ENCODE measurements at places on chromosomes 13 and 19. TPM values are rescaled to one million over a fixed set of nuclear protein-coding genes. Genes with fewer than 3 reads are reported as not detected.

GRCh38 chr19:48558018-48558684 lies 6.2 kb downstream of the SULT2B1 start:
- peaks cover 1% of the 10 kb centered on the region for H3K27me3 ChIP-seq
- peak; percentile 94 for DNase-seq
- H3K4me3 ChIP-seq: no peak overlapping the region
- peaks cover 4% of the 10 kb centered on the region for H3K4me1 ChIP-seq
- peak overlapping the region; percentile 34 for H3K27ac ChIP-seq
- H3K36me3 ChIP-seq: no peaks in the 10 kb centered on the region

DNA sequence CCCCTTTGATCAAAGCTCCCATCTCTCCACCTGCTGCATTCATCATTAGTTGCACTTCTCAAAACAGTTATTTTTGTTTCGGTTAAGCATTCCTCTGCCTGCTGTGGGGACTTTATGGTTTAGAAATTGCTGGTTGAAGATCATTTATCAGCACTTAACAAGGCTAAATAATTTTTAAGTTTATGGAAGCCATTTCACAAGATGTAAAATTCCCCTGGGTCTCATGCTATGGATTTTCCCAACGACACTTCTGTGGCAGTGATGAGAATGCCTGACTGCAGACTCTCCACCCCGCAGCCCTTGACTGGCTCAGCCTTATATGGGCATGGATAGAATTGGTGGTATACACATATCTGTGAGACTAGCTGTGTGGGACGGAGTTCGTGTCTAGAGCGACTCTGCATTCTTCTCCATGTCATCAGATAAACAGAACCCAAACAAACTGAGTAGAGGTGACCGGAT lies 52.8 kb downstream of the COL4A2 start:
- H3K36me3 ChIP-seq: no peaks in the 10 kb centered on the region
- H3K4me3 ChIP-seq: no peak overlapping the region
- no peak for DNase-seq
- peaks cover 30% of the 10 kb centered on the region for H3K4me1 ChIP-seq
- H3K27me3 ChIP-seq: no peaks in the 10 kb centered on the region

Gene SLC15A1
- 56.3 TPM for total RNA-seq

DNA sequence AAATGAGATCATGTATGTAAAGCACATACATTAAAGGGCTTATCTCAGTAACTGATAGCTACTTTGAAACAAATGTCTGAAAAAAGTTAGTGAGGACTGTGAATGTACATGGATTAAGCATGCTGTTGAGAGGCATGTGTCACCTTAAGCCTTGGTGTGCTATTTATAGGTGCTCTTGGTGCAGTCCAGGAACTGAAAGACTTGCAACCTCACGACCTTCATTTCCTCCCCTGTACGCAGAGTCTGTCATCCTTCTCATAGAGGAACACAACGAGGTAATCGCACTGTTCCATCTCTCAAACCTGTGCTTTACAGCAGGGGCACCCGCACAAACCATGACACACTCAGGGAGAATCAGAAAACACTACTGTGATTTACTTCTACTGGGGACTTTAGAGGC lies 65.6 kb downstream of the UFM1 start:
- H3K36me3 ChIP-seq: no peaks in the 10 kb centered on the region
- no peak overlapping the region for H3K4me3 ChIP-seq
- H3K27ac ChIP-seq: no peak overlapping the region
- peak; percentile 8 for DNase-seq
- no peaks in the 10 kb centered on the region for H3K4me1 ChIP-seq

- no peak overlapping the region for H3K4me3 ChIP-seq
- H3K27me3 ChIP-seq: no peaks in the 10 kb centered on the region
- DNase-seq: no peak
- H3K27ac ChIP-seq: no peak overlapping the region
- no peaks in the 10 kb centered on the region for H3K4me1 ChIP-seq
These were observed 482.3 kb upstream of the ZNF507 start for GRCh38 chr19:31863122-31863521.

- H3K4me3 ChIP-seq: no peak overlapping the region
- peaks cover 29% of the 10 kb centered on the region for H3K27me3 ChIP-seq
- no peaks in the 10 kb centered on the region for H3K36me3 ChIP-seq
- H3K4me1 ChIP-seq: no peaks in the 10 kb centered on the region
- DNase-seq: no peak
- H3K27ac ChIP-seq: no peak overlapping the region
These were observed 6.7 kb downstream of the CLEC11A start for GRCh38 chr19:50729894-50730293.

Gene FGF22
- total RNA-seq: not detected

- peak within 1 kb of the TSS; percentile 68 for H3K4me3 ChIP-seq
- DNase-seq: peak; percentile 95
- no peaks in the 10 kb centered on the region for H3K27me3 ChIP-seq
- peaks cover 12% of the 10 kb centered on the region for H3K4me1 ChIP-seq
- peak within 1 kb of the TSS; percentile 99 for H3K27ac ChIP-seq
These were observed at the start of gene DHPS for GRCh38 chr19:12681074-12681987. Gene DHPS (minus strand): TSS chr19:12681880. CDS start chr19:12681766, 114 bp downstream.

Gene AMER2
- not detected for total RNA-seq

Gene SLC46A3
- total RNA-seq: 49.2 TPM

DNA sequence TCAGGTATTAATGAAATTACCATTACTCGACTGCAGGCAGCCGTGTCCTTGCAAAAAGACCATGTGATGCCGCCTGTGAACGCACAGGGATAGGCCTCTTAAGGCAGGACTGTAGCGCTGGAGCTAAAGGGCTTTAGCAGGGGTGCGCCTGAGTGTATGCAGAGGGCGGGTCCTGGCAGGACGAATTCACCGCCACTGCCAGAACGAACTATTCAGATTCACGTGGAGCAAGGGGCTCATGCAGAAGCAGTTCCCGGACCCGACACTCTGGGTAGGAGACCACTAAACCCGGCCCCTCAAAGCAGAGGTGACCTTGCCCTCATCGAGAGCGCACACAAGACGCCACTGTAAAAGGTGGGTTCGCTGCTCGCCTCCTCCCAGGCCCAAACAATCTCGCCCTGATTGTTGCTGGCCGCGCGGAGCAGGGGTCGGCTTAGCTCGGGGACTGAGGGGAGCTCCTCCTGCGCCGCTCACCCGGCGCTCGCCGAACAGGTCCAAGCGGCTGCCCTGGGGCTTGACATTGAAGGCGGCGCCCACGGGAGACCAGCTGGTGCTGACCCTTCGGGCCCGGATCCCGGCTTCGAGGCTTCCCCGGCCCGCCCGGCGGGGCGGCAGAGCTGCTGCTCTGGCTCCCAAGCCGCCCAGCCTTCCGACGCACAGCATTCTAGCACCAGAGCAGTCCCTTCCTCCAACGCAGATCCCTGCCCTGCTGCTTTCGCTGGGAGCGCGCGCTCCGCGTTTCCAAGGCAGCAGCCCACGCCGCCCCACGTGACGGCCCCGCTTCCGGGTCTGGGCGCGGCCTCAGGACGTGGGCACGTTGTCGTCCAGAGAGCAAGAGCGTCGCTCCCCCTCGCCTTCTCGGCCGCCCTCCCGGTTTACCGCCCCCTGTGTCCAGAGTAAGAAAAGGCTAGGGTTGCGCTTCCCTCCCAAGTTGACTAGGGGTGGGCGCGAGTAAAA lies at the start of gene MIPEP:
Gene MIPEP, minus strand, starts transcription at position 743 of the 957 bp plus-strand sequence. Its CDS starts 80 bp downstream, at position 663.
- H3K27me3 ChIP-seq: no peaks in the 10 kb centered on the region
- H3K27ac ChIP-seq: peak within 1 kb of the TSS; percentile 92
- H3K4me3 ChIP-seq: peak within 1 kb of the TSS; percentile 82
- H3K36me3 ChIP-seq: no peaks in the 10 kb centered on the region

DNA sequence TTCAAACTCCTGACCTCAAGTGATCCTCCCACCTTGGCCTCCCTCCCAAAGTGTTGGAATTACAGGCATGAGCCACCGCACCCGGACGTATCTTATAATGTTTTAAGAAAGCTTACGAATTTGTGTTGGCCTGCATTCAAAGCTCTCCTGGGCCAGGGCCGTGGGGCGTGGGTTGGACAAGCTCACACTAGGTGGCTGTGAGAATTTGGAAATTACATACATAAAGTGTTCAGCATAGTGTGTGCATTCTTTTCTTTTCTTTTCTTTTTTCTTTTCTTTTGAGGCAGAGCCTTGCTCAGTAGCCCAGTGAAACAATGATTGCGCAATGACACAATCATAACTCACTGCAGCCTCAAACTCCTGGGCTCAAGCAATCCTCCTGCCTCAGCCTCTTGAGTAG lies 2.6 kb downstream of the ZSWIM4 start:
- H3K27me3 ChIP-seq: no peaks in the 10 kb centered on the region
- H3K36me3 ChIP-seq: no peaks in the 10 kb centered on the region
- peaks cover 9% of the 10 kb centered on the region for H3K4me1 ChIP-seq
- H3K4me3 ChIP-seq: no peak overlapping the region
- DNase-seq: no peak

Gene ZNF155
- total RNA-seq: 7.5 TPM

DNA sequence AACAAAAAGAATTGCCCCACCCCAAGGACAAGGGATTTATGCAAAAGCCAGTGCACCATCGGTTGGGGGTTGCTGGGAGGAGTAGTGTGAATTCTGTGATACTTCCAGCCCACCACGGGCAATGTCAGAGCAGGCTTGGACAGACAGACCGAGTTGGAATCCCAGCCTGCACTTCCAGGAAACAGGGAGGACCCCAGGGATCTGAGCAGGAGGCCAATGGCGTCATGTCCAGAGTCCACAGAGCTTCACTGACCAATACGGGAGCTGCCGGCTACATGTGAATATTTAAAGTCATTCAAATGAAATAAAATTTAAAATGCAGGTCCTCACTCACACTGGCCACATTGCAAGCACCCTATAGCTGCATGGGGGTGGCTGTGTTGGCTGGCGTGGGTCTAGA lies 10.9 kb downstream of the ZNRF4 start:
- H3K36me3 ChIP-seq: no peaks in the 10 kb centered on the region
- H3K4me3 ChIP-seq: no peak overlapping the region
- H3K27ac ChIP-seq: no peak overlapping the region
- H3K27me3 ChIP-seq: no peaks in the 10 kb centered on the region
- no peaks in the 10 kb centered on the region for H3K4me1 ChIP-seq

Gene PPFIA3
- 18.6 TPM for total RNA-seq

DNA sequence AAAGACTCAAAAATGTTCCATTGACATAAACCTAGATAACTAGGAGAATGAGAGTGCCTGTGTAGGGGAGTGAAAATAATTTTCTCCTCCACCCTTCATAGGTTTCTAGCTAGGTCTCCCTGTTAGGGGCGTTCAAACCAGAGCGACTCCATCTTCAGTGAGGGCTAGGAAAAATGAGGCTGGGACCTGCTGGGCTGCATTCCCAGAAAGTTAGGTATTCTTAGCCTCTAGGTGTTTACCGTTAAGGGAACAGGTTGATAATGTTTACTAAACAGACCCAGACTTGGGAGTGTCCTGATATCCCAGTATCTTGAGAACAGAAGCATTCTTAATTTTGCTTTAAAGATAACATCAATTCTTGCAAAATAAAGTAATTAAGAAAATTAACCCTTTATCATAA lies 20.1 kb downstream of the PABPC3 start:
- DNase-seq: no peak
- H3K36me3 ChIP-seq: no peaks in the 10 kb centered on the region
- no peak overlapping the region for H3K27ac ChIP-seq
- peaks cover 28% of the 10 kb centered on the region for H3K27me3 ChIP-seq
- H3K4me3 ChIP-seq: no peak overlapping the region

Gene APLP1
- 10.5 TPM for total RNA-seq

GRCh38 chr13:44379885-44380284 lies 6.3 kb downstream of the SERP2 start:
- H3K27me3 ChIP-seq: no peaks in the 10 kb centered on the region
- no peak overlapping the region for H3K4me3 ChIP-seq
- no peak for DNase-seq
- H3K27ac ChIP-seq: peak overlapping the region; percentile 62
- H3K4me1 ChIP-seq: peaks cover 23% of the 10 kb centered on the region
- no peaks in the 10 kb centered on the region for H3K36me3 ChIP-seq

Gene CARD8
- 48.4 TPM for total RNA-seq

Gene ZFP82
- 3.7 TPM for total RNA-seq

Gene SIAH3
- not detected for total RNA-seq

DNA sequence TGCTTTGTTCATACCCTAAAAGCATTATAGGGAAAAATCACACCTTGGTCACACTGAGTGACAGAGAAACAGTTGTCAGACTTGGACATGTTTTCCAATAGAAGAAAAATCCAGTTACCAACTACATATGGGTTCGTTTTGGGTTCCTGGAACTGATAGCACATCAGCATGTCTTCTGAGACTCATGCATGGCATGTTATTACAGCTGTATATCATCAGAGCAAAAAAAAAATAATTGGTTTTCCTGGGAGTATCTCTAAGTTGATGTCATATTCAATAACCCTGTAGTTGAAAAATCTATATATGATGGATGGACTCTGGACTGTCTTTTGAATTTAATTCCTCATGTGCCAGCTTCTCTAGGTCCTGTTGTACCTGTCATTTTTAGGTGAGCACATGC lies 211.6 kb downstream of the DNAJC15 start:
- H3K36me3 ChIP-seq: no peaks in the 10 kb centered on the region

DNA sequence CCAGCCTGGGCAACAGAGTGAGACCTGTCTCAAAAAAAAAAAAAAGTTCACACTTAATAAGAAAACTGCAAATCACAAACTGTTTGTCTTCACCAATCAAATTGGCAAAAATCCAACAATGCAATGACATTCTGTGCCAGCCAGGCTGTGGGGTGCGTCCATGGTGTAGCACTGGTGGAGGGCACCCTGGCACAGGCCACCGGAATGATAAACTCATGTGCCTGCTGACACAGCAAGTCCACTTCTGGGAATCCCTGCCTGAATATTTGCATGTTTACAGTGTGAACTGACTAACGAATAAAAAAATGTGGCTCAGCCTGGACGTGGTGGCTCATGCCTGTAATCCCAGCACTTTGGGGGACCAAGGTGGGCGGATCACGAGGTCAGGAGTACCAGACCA lies 1.6 kb upstream of the LRRC25 start:
- H3K27me3 ChIP-seq: peaks cover 13% of the 10 kb centered on the region
- no peak overlapping the region for H3K27ac ChIP-seq
- peaks cover 46% of the 10 kb centered on the region for H3K4me1 ChIP-seq
- DNase-seq: peak; percentile 60
- H3K36me3 ChIP-seq: no peaks in the 10 kb centered on the region
- no peak overlapping the region for H3K4me3 ChIP-seq

DNA sequence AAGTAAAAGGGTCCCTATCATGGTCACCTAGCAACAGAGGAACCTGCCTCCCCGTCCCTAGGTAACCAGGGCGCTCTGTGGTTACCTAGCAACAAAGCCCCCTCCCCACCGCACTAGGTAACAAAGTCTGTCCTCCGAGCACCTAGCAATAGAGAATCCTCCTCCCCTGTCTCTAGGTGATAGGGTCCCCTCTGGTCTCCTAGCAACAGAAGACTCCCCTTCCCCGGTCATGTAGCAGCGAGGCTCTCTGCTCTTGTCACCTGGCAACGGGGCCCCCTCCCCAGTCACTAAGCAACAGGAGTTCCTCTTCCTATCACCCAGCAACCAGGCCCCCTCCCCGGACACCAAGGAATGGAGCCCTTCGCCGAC lies 307 bp downstream of the JOSD2 start:
- peak overlapping the region; percentile 82 for H3K27ac ChIP-seq
- peaks cover 10% of the 10 kb centered on the region for H3K4me1 ChIP-seq
- H3K4me3 ChIP-seq: peak overlapping the region; percentile 92
- H3K27me3 ChIP-seq: peaks cover 14% of the 10 kb centered on the region
- no peak for DNase-seq

Gene ZNF738
- total RNA-seq: 5.9 TPM
